ENCODE measurements at places on chromosomes 1 and 21. TPM values are rescaled to one million over a fixed set of nuclear protein-coding genes. Genes with fewer than 3 reads are reported as not detected.

DNA sequence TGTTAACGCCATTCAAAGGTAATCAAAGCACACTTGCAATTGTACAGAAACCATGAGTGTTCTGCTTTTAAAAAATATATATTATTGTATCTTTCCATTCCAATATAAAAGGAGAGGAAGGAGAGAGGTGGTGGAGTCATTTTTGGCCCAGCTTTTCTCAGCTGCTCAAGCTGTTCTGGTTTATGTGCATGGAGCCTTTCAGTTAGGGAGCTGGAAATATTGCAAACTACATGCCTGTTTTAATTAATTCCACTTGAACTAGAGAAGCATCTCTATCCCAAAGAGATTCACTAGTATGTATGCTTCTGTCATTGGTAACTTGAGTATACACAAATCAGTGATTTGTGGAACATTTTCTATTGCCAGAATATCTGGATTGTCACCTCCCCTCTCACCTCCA is 28.5 kb upstream of the C1orf105 start:
- no peak for DNase-seq

DNA sequence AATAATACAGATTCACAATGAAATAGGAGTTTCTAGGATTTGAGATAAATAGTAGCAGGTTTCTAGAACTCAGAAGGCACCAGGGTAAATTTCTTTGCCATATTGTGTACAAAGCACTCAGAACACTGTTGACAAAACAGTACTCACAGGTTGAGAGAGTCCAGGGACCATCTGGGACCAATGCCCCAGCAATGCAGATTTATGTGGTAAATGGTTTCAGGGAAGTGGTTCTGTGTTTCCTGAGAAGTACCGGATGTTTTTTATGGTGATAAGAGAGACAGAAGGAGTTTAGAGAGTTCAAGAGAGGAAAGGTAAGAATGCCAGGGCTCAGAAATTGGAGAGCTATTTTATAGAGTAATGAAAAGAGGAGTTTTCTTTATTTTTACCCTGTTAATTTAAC is 29.6 kb upstream of the DIPK1A start:
- DNase-seq, result no peak

- no peak for DNase-seq
Observed at GRCh38 chr1:183251959-183252450, 65.9 kb downstream of the LAMC2 start.

DNA sequence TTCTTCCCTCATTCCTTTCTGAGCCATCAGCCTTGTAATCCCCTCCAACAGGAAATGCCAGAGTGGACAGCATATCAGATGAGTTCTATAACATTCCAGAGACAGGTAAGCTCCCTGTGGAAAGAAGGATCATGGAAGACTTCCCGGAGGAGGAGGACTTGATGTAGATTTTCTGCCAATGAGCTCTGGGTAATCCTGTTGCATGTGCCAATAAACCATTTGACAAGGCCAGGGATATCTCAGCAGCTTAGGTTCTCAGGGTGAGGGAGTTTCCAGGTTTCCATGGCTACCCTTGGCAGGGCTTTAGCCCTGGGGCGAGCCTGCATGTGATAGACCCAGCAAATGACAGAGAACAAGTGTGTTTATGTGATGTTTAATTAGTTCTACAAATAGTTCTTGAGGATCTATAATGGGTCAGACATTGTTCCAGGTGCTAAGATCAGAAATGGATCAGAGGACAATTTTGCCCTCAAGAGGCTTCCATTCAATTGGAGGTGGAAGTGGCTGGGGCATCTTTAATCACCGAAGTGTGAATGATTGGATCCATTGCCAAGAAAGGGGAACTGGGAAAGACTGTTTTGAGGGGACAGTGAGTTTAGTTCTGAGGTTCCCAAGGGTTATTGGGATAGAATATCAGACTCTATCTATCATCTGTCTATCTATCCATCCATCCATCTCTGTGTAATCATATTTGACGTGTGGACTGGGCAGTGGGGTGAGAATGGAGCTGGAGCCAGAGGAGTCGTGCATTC is 6.9 kb downstream of the PLA2G5 start:
- no peak for DNase-seq

DNA sequence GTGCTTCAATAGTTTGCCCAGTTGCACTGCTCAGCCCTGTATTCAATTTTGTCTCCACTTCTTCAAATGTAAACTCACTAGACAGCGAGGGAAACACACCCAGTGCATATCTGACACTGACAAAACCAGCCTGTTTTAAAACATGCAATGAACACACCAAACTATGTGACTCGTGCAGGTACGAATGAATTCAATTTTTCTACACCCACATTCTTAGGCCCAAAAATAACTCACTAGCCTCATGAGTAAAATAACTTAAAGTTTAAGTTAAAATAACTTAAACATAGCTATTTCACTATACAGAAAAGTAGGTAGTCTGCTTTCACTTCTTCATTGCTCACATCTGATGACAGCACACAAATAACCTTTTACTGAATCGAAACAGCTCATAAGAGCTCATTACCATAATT is 21.1 kb downstream of the TTC13 start:
- no peak for DNase-seq

- no peak for DNase-seq
Observed at GRCh38 chr1:67031121-67031858, 22.7 kb downstream of the SLC35D1 start.

DNA sequence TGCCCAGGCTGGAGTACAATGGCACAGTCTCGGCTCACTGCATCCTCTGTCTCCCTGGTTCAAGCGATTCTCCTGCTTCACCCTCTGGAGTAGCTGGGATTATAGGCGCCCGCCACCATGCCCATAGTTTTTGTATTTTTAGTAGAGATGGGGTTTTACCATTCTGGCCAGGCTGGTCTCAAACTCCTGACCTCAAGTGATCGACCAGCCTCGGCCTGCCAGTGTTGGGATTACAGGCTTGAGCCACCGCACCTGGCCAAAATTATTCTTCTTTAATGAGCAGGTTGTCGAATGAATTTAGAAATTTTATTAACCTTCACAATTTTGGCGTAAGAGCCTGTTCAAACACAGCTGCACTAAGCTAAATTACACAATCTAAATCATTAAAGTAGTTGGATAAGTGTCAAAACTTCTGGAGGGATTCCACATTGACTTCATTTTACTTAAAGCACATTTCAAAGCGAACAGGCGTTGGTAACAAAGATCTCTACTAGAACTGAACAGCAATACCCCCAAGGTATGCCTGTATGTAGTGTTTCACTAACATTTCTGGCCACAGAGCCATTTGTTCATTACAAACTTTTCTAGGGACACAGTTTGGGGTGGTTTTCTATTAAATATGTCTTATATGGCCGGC is 5.2 kb upstream of the CTH start:
- DNase-seq, result no peak

DNA sequence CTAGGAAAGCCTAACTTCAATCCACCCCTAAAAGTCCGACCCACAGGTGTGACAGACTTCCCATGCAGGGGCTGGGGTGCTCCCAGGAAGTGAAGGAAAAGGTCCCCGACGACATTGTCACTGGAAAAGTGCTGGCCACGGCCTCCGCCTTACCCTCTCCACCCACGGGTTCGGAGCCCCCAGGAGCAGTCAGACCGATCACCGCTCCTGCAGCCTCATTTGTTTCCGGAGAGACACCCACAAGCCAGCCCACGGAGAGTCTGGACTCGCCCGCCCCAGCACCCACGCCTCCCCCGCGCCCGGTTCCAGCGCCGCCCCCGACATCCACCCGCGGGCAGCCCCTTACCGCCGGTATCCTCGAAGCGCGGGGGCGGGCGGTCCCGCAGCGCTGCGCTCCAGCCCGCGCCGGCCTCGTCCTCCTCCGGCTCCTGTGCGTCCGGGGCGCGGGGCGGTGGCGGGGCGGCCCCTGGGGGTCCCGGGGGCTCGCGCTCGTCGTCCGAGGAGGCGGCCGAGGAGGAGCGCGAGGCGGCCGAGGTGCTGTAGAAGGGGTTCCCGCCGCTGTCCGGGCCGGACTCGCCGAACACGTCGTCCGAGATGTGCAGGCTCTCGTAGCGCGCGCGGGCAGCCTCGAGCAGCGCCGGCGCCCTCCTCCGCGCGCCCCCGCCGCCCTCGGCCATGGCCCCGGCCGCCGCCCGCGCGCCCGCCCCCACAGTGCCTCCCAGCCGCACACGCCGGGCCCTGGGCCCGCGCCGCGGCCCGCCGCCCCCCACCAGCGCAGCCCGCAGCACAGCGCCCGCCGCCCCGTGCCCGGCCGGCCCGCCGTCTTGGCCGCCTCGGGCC is 660 bp downstream of the PGBD5 start:
- DNase-seq, result no peak

DNA sequence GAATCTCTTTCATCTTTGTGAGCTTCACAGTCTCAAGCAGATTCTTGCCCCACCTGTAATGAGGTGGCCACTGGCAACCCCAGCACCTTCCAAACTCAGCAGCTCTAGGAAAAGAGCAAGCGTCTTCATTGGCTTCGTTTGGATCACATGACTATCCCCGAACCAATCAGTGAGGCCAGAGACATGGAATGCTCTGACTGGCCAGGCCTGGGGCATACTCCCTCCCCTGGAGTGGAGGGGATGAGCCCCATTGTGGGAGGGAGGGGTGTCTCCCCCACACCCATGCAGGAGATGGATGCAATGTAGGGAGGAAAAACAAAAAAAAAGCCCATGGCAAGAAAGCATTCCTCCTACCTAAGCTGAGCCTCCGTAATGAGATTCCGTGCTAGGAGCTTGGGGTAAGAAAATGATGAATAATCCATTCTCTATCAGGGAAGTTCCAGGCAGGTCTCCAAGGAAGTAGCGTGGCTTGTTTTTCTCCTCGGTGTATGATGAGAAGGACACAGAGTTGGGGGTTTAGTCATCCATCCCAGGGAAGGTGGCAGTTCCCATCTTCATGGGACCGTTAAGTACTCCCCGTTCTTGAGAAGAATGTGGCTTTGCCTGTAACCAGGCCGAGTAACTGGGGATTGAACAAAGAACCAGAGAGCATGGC is 32.7 kb downstream of the FHAD1 start:
- no peak for DNase-seq

DNA sequence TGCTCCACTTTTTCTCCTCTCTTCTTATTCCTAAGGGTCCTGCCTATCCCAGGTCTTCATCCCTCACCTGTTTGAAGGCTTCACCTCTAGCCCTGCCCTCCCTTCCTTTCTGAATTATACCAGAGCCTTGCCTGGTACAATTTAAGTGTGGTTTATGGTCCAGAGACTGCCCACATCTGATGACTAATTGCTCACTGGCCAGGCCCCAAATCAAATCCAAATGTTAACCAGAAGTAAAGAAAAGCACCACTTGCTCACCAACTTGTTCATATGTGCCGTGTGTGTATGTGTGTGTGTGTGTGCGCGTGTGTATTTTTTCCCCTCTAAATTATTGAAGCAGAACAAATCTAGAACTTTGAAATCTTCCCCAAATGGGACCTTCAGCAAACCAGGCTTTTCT is 26.4 kb downstream of the MYOM3 start:
- no peak for DNase-seq

DNA sequence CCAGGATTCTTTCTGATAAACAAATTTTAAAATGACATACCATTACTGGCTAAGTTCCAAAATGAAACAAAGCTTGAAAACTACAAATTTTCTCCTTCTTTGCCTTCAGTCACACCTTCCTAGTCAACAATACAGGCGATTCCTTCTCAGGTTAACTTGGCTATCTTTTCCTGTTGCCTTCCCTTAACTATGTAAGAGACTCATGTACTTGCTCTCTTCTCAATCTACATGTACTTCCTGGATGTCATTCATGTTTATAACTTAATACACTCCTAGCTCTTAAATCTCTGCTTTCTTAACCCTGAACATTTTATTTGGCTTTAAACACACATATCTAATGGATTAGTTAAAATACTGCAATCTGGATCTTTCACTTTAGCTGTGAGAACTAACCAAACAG is 97.0 kb downstream of the COQ8A start:
- DNase-seq, result no peak

GRCh38 chr1:244006961-244007360 is 44.1 kb upstream of the ZBTB18 start:
- DNase-seq, result no peak

OPTC gene
- total RNA-seq, result not detected

LPAR3 gene
- not detected for total RNA-seq

KRTAP19-4 gene
- not detected for total RNA-seq

TRIM62 gene
- 1.3 TPM for total RNA-seq

IFI44 gene
- 9.0 TPM for total RNA-seq

LCE6A gene
- not detected for total RNA-seq

SLAMF1 gene
- 0.09 TPM for total RNA-seq

NBPF10 gene
- total RNA-seq, result 0.89 TPM

Data from liver (tissue), 10 donors.